ENCODE measurements at places on chromosomes 16 and 17. TPM values are rescaled to one million over a fixed set of nuclear protein-coding genes. Genes with fewer than 3 reads are reported as not detected.

GRCh38 chr16:69890114-69890891 is 60.8 kb upstream of the CLEC18A start:
- DNase-seq = peak; percentile 28

SRSF1 gene
- 491 TPM for total RNA-seq

- no peak for DNase-seq
Observed at GRCh38 chr16:70805380-70805779, 4.4 kb upstream of the VAC14 start.

DNA sequence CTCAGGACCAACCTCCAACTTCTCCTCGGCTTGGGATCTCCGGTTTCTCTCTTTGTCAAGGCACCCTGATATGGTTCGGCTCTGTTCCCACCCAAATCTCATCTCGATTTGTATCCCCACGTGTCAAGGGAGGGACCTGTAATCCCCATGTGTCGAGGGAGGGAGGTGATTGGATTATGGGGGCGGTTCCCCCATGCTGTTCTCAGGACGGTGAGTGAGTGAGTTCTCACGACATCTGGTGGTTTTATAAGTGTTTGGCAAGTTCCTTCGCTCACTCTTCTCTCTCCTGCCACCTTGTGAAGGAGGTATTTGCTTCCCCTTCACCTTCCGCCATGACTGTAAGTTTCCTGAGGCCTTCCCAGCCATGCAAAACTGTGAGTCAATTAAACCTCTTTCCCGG is 117.9 kb downstream of the SEC14L1 start:
- DNase-seq = no peak

DNA sequence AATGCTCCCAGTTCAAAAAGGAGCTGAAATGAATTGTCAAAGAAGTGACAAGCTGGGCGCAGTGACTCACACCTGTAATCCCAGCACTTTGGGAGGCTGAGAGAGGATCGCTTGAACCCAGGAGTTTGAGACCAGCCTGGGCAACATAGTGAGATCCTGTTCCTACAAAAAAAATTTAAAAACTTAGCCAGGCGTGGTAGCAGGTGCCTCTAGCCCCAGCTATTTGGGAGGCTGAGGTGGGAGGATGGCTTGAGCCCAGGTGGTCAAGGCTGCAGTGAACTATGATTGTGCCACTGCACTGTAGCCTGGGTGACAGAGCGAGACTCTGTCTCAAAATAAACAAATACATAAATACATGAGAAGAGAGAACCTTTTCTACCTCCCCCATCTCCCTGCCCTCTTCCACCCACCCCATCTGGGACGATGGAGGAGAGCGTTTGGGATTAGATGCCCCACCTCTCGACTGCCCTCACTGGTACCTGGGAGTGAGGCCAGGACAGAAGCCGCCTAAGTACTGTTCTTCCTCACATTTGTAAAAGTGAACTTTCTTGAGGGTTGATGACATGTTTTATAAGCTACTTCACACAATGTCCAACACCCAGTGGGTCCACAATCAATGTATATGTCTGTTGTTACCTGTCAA is 2.4 kb downstream of the IL4R start:
- no peak for DNase-seq

Data from H4 (cell line).